ENCODE measurements at places on chromosomes 12 and 14.

DNA sequence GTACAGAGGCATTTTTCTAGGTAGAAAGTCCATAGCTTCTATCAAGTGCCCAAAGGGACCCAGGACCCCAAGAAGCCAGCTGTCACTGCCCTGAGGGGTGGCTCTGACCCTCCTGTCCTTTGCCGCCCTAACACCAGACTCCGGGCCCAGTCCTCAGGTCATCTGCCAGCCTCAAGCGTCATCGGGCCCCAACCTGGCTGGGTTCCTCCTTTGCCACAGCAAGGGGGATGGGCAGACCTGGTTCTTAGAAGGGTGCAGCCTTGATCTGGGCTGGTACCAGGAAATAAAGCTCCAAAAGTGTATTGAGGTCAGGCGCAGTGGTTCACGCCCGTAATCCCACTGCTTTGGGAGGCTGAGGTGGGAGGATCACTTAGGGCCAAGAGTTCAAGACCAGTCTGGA, 27.1 kb upstream of the FAM222A start:
- no peak for DNase-seq

GRCh38 chr12:62813031-62813829, 121.7 kb downstream of the PPM1H start:
- DNase-seq = peak; percentile 58

GRCh38 chr12:60391051-60391450, 795.2 kb downstream of the SLC16A7 start:
- no peak for DNase-seq

DNA sequence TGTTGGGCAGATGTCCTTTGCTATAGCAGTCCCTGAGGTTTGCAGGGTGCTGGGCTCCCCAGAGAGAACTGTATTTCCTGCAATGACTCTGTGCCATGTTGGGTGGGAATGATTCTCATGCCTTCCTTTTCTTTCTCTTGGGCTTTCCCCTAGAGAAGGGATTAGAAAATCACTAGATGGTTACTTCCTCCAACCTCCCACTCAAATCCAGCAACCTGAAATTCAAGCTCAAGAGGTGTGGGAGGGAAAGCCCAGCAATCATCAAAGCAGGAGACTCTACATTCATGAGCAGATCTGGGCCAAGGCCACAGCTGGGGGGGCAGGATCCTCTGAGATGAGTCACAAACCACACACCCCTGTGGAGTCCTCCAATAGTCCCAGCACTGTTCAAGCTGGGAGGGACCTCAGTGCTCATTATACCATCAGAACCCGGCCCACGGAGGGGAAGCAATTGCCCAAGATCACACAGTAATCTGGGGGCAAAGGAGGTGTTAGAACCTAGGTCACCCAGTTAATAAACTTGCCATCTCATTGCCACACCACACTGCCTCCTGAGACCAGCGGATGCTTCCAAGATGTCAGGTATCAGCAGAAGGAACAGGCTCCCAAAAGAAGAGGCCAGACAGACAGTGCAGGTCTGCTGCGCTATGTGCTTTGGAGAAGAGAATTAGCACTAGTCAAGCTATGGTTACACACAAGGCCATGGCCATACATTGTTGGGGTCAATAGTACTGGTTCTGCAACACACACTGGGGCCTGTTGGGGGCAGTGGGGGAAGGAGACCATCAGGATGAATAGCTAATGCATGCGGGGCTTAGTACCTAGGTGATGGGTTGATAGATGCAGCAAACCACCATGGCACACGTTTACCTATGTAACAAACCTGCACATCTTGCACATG, 65.7 kb downstream of the TTC9 start:
- no peak for DNase-seq

GRCh38 chr14:96104469-96105057, 65.4 kb downstream of the C14orf132 start:
- DNase-seq = peak; percentile 94

GRCh38 chr12:116065606-116066005, 211.9 kb downstream of the MED13L start:
- DNase-seq = no peak

DNA sequence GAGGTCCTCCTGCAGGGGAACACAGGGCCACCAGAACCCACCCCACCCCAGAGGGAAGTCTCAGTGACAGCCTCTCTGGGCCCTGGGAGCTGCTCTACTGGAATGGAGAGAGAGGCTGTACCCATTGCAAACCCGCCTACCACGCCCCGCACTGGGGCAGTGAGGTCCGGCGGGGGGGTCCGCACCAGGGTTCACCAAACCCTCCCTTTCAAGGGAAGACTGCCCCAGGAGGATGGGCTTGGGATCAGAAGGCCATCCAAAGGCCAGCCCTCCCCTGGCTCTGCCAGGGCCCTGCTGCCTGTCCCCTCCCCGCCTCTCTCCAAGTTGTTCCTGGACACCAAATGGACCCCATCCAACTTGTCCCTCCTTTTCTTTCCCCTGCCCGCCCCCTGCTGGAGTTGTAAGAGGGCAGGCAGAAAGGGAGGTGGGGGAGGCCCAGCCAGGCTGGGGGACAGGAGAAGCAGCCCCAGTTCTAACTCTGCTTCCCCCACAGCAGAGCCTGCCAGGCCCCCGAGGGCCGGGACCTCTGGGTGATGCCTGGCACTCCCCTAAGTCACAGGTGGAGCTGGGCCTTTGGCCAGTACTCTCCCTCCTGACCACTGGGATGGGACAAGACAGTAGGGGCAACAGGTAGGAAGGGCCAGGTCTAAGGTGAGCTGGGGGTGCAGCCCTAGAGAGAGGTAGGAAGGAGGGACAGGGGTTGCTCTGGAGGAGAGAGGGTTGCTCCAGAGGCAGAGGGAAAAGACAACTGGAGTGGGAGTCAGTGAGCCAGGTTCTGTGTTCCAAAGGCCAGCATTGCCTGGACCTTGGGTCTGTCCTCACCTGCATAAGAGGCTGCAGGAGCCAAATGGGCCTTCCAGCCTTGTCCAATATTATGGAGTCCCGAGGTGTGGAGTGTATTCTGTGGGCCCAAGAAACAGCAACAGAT, 3.2 kb upstream of the DIO3 start:
- DNase-seq = no peak

DNA sequence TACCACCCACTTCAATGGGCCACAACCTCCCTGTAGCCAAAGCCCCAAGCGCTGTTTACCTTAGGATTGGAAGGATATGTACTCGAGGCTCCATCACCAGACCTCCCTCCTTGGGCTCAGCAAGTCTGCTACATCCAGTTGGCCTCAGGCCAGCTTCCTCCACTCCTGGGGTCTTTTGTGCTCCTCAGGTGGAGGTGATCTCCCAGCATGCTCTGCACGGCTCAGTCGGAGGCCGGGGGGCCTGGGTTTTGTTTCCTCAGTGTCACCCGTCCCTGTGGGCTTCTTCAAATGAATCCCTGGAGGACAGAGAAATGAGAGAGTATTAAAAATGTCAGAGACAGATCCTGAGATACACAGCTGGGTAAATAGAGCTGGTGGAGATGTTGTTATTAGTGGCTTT, 723.1 kb upstream of the TBX3 start:
- no peak for DNase-seq

- DNase-seq = no peak
Measured at GRCh38 chr12:132238488-132238854, 90.9 kb downstream of the GALNT9 start.

GRCh38 chr14:68937471-68938270, 41.4 kb downstream of the ACTN1 start:
- DNase-seq = no peak

DNA sequence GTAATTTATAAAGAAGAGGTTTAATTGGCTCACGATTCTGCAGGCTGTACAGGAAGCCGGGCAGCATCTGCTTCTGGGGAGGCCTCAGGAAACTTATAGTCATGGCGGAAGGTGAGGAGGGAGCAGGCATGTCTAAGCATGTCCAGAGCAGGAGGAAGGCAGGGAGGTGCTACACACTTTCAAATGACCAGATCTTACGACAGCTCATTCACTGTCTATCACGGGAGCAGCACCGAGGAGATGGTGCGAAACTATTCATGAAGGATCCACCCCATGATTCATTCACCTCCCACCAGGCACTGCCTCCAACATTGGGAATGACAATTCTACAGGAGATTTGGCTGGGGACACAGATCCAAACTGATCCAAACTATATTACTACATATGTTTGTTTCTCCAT, 10.0 kb downstream of the SFSWAP start:
- no peak for DNase-seq
